ENCODE measurements at places on chromosomes 13 and 19. TPM values are rescaled to one million over a fixed set of nuclear protein-coding genes. Genes with fewer than 3 reads are reported as not detected.

GRCh38 chr13:25836574-25837336, 215.1 kb downstream of the SHISA2 start:
- H3K27ac ChIP-seq = no peak overlapping the region
- H3K27me3 ChIP-seq = no peaks in the 10 kb centered on the region
- H3K36me3 ChIP-seq = no peaks in the 10 kb centered on the region
- H3K4me3 ChIP-seq = no peak overlapping the region

DNA sequence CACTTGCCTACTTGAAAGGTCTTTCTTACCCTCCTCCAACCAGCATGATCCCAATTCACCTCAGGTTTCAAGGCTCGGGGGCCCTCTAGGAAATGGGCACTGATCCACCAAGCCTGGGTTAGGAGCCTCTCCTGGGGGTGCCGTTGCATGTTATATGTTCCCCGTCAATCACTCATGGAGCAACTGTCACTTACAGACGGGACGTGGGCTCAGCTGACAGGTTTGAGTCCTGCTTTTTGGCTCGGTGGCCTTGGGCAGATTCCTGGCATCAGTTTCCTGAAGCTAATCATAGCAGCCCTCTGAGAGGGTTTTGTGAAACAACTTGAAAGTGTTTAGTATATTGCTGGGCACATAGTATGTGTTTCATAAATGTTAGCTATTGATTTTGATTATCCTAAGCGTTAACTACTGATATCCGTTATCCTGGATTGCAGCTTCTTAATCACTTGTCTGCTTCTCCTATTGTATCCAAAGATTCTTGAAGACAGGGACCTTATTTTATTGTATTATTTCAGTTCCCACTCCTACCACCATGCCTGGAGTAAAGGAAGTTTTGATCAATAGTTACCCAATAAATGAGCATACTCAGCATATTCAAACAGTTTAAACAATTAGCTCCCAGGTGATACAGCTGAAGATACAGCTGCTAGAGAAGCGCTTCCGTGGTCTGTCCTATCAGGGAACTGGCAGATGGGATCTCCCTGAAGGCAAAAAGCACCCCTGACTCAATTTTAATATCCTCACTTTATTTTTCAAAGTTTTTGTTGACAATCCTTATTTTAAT, 57.9 kb downstream of the RFC3 start:
- H3K27ac ChIP-seq = no peak overlapping the region
- DNase-seq = no peak
- no peak overlapping the region for H3K4me3 ChIP-seq
- no peaks in the 10 kb centered on the region for H3K4me1 ChIP-seq
- H3K36me3 ChIP-seq = no peaks in the 10 kb centered on the region
- H3K27me3 ChIP-seq = no peaks in the 10 kb centered on the region

- no peaks in the 10 kb centered on the region for H3K27me3 ChIP-seq
- no peaks in the 10 kb centered on the region for H3K36me3 ChIP-seq
- H3K4me3 ChIP-seq = no peak overlapping the region
- peaks cover 8% of the 10 kb centered on the region for H3K4me1 ChIP-seq
These were observed 2.0 kb upstream of the CEBPA start for GRCh38 chr19:33304371-33304759.

The S1PR5 gene
- 0.12 TPM for total RNA-seq

DNA sequence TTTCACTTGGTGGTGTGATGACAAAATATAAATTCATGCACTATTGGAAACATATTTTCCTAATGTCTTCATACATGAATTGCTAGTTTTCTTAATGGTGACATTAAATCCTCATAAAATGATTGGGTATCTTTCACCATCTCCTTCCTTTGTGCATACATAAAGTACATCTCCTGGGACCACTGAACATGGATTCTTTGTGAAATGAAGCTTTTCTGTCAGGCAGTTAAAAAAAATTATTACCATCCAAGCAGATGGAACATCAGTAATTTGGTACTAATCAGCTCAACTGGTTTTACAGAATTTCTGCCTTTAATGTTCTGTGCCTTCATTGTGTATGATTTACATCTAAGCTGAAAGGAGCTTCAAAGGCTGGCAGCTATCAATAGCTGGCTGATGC, 891.7 kb upstream of the SLC10A2 start:
- H3K36me3 ChIP-seq = no peaks in the 10 kb centered on the region
- no peak for DNase-seq
- no peaks in the 10 kb centered on the region for H3K4me1 ChIP-seq
- no peak overlapping the region for H3K27ac ChIP-seq
- H3K27me3 ChIP-seq = no peaks in the 10 kb centered on the region

- no peaks in the 10 kb centered on the region for H3K36me3 ChIP-seq
- no peaks in the 10 kb centered on the region for H3K27me3 ChIP-seq
- DNase-seq = no peak
These were observed 7.0 kb downstream of the DNAJB1 start for GRCh38 chr19:14511229-14511593.

DNA sequence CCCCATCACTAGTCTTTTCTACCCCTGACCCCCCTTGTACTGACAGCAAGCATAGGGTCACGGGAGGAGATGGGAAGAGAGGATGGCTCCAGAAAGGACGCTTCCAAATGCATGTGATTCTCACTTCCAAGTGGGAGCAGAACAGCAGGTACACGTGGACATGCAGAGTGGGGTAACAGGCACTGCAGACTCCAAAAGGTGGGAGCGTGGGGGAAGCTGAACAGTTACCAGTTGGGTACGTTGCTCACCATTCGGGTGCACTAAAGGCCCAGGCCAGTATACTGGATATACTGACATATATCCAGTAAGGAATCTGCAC, 2.3 kb upstream of the ETV2 start:
- no peak overlapping the region for H3K4me3 ChIP-seq
- no peaks in the 10 kb centered on the region for H3K4me1 ChIP-seq
- H3K27me3 ChIP-seq = no peaks in the 10 kb centered on the region
- no peak overlapping the region for H3K27ac ChIP-seq
- H3K36me3 ChIP-seq = peaks cover 4% of the 10 kb centered on the region
- DNase-seq = no peak

DNA sequence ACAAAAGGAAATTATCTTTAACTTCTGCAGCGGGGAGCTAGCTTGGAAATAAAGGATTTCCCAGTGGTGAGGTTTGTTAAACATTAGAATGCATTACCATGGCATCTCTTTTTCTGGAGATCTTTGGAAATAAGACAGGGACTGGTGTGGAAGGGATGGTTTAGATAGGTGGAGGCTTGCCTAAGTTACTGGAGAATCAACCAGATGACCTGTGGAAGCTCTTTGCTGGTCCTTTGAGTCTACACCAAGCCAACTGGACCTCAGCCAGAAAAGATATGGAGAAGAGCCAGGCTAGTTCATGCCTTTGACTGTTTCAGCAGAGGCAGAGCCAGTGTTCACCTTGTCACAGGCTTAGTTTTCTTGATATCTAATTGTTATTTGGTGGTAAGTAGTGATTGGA, 134.7 kb downstream of the KCNRG start:
- no peaks in the 10 kb centered on the region for H3K36me3 ChIP-seq
- H3K4me1 ChIP-seq = no peaks in the 10 kb centered on the region
- DNase-seq = peak; percentile 80
- no peaks in the 10 kb centered on the region for H3K27me3 ChIP-seq

- H3K4me1 ChIP-seq = no peaks in the 10 kb centered on the region
- no peak overlapping the region for H3K27ac ChIP-seq
- H3K27me3 ChIP-seq = no peaks in the 10 kb centered on the region
- DNase-seq = no peak
These were observed 55.3 kb downstream of the SUCLA2 start for GRCh38 chr13:47945738-47946137.

GRCh38 chr19:4474514-4475022, 2.5 kb downstream of the HDGFL2 start:
- peak; percentile 85 for DNase-seq
- no peaks in the 10 kb centered on the region for H3K27me3 ChIP-seq
- H3K36me3 ChIP-seq = no peaks in the 10 kb centered on the region

DNA sequence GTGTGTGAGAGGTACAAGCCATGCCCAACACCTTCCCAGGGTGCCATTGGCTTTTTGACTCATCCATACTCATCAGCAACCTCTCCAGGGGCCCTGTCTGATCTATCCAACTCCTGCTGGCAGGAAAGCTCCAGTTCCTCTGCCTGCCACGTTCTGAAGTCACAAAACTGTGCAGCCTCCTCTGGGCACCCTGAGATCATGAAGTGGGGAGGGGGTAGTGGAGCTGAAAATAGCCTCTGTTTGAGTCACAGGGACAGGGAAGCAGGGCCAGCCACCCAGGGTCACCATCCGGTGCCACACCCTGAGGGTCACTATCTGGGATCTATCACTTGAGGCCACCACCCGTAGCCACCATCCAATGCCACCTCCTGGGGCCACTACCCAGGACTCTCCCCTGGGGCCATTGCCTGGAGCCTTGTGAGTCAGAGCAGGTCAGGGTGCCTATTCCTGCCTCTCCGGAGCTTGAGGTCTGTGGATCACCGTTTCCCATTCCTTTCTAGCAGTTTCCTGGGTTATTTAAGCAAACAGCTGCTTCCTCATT, 172.1 kb downstream of the NUFIP1 start:
- DNase-seq = no peak
- no peak overlapping the region for H3K4me3 ChIP-seq
- H3K27ac ChIP-seq = no peak overlapping the region
- H3K4me1 ChIP-seq = peaks cover 7% of the 10 kb centered on the region
- no peaks in the 10 kb centered on the region for H3K36me3 ChIP-seq
- no peaks in the 10 kb centered on the region for H3K27me3 ChIP-seq

- no peaks in the 10 kb centered on the region for H3K27me3 ChIP-seq
- no peaks in the 10 kb centered on the region for H3K4me1 ChIP-seq
- no peak overlapping the region for H3K27ac ChIP-seq
- no peak for DNase-seq
These were observed 1052.0 kb downstream of the DIAPH3 start for GRCh38 chr13:59111751-59112171.

The JUNB gene
- 143 TPM for total RNA-seq

The ACP7 gene
- not detected for total RNA-seq

GRCh38 chr13:98847780-98848179, 95.3 kb upstream of the SLC15A1 start:
- H3K4me3 ChIP-seq = no peak overlapping the region
- DNase-seq = no peak
- H3K36me3 ChIP-seq = no peaks in the 10 kb centered on the region
- H3K4me1 ChIP-seq = peaks cover 9% of the 10 kb centered on the region
- no peaks in the 10 kb centered on the region for H3K27me3 ChIP-seq

The KL gene
- 1.1 TPM for total RNA-seq

GRCh38 chr13:31538067-31539042, 201.0 kb upstream of the RXFP2 start:
- H3K27me3 ChIP-seq = no peaks in the 10 kb centered on the region

DNA sequence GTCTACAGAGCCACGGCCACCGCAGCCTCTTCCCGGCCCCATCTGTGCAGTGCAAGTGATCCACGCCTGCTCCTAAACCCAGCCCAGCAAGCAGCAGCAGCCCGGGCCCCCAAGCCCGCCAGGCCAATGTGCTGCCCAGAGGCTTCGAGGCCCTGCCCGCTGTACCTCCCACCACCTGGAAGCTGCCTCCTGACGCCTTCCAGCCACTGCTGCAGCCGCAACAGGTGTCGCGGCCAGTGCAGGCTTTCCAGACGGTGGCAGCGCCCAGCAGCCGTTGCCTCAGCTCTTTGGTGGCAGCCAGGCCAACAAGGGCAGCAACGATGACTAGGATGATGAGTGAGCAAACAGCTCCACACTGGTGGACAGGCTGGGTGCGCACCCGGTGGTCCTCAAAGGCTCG, 50.2 kb upstream of the TPM4 start:
- no peaks in the 10 kb centered on the region for H3K36me3 ChIP-seq
- no peaks in the 10 kb centered on the region for H3K4me1 ChIP-seq
- no peak for DNase-seq
- H3K27me3 ChIP-seq = no peaks in the 10 kb centered on the region

The ZNF600 gene
- 5.2 TPM for total RNA-seq

The GJA3 gene
- 10.2 TPM for total RNA-seq

- no peak overlapping the region for H3K4me3 ChIP-seq
- H3K27me3 ChIP-seq = no peaks in the 10 kb centered on the region
- peak; percentile 63 for DNase-seq
- H3K27ac ChIP-seq = no peak overlapping the region
- H3K4me1 ChIP-seq = no peaks in the 10 kb centered on the region
These were observed 9.4 kb downstream of the SIRT6 start for GRCh38 chr19:4172861-4173473.

DNA sequence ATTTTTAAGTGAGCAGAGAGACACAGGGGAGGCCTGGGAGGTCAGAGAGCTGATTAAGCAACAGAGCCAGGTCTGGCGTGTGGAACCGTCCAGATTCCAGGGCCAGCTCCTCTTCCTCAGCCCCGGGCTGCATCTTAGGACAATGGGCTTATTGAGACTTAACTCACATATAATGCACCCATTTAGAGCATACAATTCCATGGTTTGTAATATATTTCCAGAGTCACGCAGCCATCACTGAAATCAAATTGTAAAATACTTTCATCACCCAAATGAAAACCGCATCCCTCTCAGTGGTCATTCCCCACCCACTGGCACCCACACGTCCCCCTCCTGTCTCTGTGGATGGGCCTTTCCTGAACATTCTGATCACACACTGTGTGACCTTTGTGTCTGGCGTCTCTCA, 2.1 kb upstream of the HMG20B start:
- no peak overlapping the region for H3K27ac ChIP-seq
- H3K36me3 ChIP-seq = no peaks in the 10 kb centered on the region
- no peak for DNase-seq
- no peaks in the 10 kb centered on the region for H3K27me3 ChIP-seq
- H3K4me1 ChIP-seq = peaks cover 9% of the 10 kb centered on the region

DNA sequence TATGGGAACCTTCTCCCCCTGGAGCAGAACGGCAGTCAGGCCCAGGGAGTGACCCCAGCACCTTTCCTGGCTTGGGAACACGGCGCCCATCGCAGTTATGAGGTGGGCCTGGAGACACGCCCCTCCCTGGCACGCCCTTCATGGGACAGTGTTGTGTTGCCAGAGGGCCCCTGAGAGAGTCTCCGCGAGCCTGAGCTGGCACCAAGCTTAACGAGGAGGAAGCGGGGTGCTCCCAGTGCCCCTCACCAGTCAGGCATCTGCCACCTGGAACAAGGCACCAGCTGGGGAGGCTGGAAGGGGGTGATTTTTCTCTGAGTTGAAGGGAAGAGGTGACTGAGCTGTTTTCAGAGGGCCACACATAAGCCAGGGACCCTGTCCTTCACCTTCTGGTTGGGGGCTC, 180.6 kb downstream of the KDM4B start:
- no peaks in the 10 kb centered on the region for H3K36me3 ChIP-seq
- H3K4me1 ChIP-seq = no peaks in the 10 kb centered on the region
- no peak for DNase-seq
- no peak overlapping the region for H3K27ac ChIP-seq
- H3K4me3 ChIP-seq = no peak overlapping the region
- H3K27me3 ChIP-seq = no peaks in the 10 kb centered on the region

The PODNL1 gene
- total RNA-seq = 14.6 TPM

- no peaks in the 10 kb centered on the region for H3K4me1 ChIP-seq
- no peak for DNase-seq
- H3K36me3 ChIP-seq = no peaks in the 10 kb centered on the region
- H3K27ac ChIP-seq = no peak overlapping the region
- H3K4me3 ChIP-seq = no peak overlapping the region
These were observed 42.7 kb downstream of the GATAD2A start for GRCh38 chr19:19448238-19448544.

The HMGB1 gene
- 285 TPM for total RNA-seq

DNA sequence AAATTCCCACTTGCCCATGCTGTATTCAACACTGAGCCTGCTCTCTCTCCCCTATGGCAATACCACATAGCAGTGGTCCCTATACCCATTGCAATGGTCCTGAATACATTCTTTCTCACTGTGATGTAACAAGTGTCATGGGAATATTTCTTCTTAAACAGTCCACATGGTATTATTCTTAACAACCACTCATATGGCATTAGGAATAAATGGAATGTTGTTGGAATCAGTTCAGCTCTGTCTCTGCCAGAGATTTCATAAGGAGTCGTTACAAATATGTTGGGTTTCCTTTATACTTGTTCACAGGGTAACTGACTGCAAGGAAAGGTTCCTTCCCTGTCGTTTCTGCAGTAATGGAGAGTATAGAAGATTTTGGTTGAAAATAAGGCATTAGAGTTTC, 128.3 kb upstream of the SPATA13 start:
- H3K27ac ChIP-seq = no peak overlapping the region
- no peaks in the 10 kb centered on the region for H3K27me3 ChIP-seq
- DNase-seq = no peak

The USHBP1 gene
- 5.6 TPM for total RNA-seq
